Activated naive CD8-positive, alpha-beta T cell treated with anti-CD3 and anti-CD28 coated beads, Interleukin-2, amount 10 ng/mL, durations not matched to agents 7 days and 5 days (primary cell): ENCODE measurements at places on chromosomes 1 and 21. TPM values are rescaled to one million over a fixed set of nuclear protein-coding genes. Genes with fewer than 3 reads are reported as not detected.

DNA sequence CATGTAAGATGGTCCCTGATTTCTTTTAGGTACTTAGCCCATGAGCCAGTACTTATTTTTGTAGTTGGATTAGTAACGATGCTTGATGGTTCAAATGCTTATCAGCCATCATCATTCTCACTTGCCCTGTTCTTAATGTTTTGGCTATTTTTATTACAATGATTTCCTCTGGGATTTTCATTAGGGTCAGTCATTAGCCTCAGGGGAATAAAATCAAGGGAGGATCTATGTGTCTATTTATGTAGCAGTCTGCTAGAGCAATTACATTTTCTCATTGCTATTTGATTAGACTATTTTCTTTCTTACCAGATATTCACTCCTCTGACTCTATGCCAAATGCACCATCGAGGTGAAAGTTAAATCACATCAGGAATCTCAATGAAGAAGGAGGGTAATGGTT lies 10.9 kb upstream of the CCT8 start:
- peaks cover 16% of the 10 kb centered on the region for H3K4me1 ChIP-seq
- peaks cover 6% of the 10 kb centered on the region for H3K36me3 ChIP-seq
- no peak overlapping the region for H3K27ac ChIP-seq
- no peak for DNase-seq

RHBG gene
- not detected for total RNA-seq

GRCh38 chr1:24151175-24151533 lies 8.2 kb upstream of the IL22RA1 start:
- H3K4me1 ChIP-seq: peaks cover 16% of the 10 kb centered on the region
- no peak for DNase-seq
- peak overlapping the region; percentile 56 for H3K4me3 ChIP-seq
- H3K27me3 ChIP-seq: peaks cover 37% of the 10 kb centered on the region
- H3K36me3 ChIP-seq: no peaks in the 10 kb centered on the region

DNA sequence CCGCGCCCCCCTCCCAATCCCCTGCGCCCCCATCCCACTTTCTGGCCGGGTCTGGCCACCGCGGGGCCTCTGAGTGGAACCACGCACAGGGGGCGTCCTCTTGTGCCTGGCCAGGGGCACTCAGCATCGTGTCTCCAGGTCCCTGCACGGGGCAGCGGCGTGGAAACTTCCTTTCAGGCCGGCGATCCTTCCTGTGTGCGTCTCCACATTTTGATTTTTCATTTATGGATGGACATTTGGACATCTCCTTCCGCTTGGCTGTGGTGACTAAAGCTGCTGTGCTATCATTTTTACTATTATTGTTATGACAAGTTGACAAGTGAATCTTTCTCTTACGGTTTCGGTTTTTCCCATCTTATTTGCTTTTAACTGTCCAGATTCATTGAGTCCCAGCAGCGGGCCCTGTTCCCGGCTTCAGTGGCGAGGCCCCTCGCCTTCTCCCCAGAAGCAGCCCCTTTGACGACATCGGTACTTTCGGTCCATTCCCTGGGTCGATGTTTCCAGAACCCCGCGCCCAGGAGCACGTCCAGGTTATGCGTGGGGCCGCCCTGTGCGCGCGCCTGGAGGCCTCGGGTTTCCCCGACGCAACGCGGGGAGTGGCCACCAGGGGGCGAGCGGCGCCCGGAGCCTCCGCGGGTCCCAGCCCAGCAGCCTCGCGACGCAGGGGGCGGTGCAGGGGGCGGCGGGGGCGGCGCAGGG lies 12.4 kb upstream of the SLC19A1 start:
- peak overlapping the region; percentile 87 for H3K4me3 ChIP-seq
- no peaks in the 10 kb centered on the region for H3K36me3 ChIP-seq
- H3K27me3 ChIP-seq: peaks cover 5% of the 10 kb centered on the region
- peak; percentile 99 for DNase-seq
- H3K4me1 ChIP-seq: peaks cover 24% of the 10 kb centered on the region
- peak overlapping the region; percentile 88 for H3K27ac ChIP-seq

DNA sequence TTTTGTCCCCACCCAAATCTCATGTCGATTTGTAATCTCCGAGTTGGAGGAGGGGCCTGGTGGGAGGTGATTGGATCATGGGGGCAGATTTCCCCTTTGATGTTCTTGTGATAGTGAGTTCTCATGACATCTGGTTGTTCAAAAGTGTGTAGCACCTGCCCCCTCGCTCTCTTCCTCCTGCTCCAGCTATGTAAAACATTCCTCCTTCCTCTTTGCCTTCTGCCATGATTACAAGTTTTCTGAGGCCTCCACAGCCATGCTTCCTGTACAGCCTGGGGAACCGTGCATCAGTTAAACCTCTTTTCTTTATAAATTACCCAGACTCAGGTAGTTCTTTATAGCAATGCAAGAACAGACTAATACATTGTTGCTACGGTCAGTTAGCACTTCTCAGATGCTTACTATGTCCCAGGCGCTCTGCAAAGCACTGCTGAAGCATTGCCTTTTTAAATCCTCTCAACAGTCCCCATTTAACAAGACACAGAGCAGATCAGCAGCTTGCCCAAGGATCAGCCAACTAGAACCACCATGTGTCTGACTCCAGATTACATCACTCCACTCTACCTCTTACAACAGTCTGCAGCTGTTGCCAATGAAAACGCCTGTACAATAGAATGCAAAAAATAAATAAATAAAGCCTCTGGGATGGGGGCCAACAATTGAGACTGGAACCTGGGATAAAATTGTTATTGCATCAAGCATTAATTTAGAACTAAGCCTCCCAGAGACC lies 52.4 kb upstream of the USP1 start:
- no peak overlapping the region for H3K4me3 ChIP-seq
- H3K4me1 ChIP-seq: no peaks in the 10 kb centered on the region
- H3K36me3 ChIP-seq: no peaks in the 10 kb centered on the region

NTNG1 gene
- total RNA-seq: not detected

- H3K27me3 ChIP-seq: no peaks in the 10 kb centered on the region
- H3K4me3 ChIP-seq: peak overlapping the region; percentile 62
- peaks cover 21% of the 10 kb centered on the region for H3K36me3 ChIP-seq
- peak overlapping the region; percentile 81 for H3K27ac ChIP-seq
- peaks cover 37% of the 10 kb centered on the region for H3K4me1 ChIP-seq
Measured at GRCh38 chr21:42525029-42525581, 11.5 kb downstream of the SLC37A1 start.

DNA sequence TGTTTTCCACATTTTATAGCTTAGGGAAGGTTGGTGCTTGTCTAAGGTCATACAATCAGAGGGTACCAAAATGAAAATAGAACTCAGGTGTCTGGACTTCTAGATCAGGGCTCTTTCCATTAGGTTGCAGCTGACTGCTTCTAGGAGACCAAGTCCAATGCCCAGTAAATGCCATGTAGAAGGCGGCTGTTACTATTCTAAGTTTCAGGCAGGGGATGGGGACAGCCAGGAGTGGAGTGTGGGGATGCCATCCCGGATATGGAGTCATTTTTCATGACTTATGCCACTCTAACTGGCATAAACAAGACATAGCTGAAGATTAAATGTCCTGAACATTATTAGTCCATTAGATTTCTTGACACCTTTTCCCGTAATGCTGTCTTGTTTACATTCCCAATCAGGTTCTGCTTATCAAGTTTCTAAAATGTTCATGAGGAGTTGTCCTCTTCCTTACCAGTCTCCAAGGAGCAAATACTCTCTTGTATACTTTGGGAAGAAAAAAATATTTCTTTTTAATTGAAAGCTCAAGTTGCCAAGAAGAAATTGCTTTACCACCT lies 31.5 kb downstream of the XCL1 start:
- peaks cover 12% of the 10 kb centered on the region for H3K4me1 ChIP-seq
- DNase-seq: no peak
- no peaks in the 10 kb centered on the region for H3K36me3 ChIP-seq
- peaks cover 6% of the 10 kb centered on the region for H3K27me3 ChIP-seq

DNA sequence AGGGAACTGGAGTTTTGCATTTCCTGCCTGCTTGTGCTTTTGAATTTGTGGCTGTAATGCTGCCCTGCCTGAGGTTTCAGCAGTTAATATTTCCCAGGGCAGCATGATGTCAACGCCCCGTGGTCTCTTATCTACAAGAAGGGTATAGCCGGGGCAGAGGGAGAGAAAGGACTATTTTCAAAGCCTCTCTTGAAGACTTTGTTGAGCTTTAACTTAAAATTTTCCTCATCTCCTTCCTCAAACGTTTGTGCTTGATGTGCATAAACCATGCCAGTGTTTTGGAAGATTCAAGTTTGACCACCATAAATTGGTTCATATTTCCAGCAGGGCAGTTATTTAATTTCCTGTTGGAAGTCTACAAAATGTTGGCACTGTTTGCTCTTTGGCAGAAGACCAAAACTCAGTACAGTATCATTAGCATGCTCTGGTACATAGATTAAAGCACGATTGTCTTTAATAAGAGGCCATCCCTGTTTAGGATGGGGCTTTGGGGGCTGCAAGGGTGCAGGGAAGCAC lies 43.4 kb downstream of the ROR1 start:
- no peaks in the 10 kb centered on the region for H3K4me1 ChIP-seq
- H3K36me3 ChIP-seq: no peaks in the 10 kb centered on the region
- peaks cover 18% of the 10 kb centered on the region for H3K27me3 ChIP-seq
- H3K4me3 ChIP-seq: no peak overlapping the region
- DNase-seq: no peak

- DNase-seq: no peak
- no peaks in the 10 kb centered on the region for H3K36me3 ChIP-seq
- H3K4me1 ChIP-seq: peaks cover 11% of the 10 kb centered on the region
- H3K4me3 ChIP-seq: no peak overlapping the region
Measured at GRCh38 chr1:24724345-24725208, 20.7 kb upstream of the CLIC4 start.

DNA sequence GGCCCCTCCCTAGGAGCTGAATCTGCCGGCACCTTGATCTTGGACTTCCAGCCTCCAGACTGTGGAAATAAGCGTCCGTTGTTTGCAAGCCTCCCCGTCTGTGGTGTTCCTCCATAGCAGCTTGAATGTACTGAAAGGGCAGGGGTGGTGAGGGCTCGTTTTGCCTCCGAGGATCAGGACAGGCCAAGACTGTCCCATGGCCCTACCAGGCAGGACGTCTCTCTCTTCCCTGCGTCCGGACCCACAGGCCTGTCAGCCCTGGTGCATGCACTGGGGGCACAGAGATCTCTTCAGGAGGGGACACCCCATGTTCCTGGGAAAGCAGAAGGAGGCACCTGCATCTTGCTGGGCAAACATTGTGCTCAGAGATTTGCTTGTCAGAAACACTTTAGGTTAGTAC lies 156.3 kb upstream of the C1orf174 start:
- no peaks in the 10 kb centered on the region for H3K27me3 ChIP-seq
- no peak overlapping the region for H3K4me3 ChIP-seq
- no peak for DNase-seq
- H3K36me3 ChIP-seq: no peaks in the 10 kb centered on the region
- H3K27ac ChIP-seq: no peak overlapping the region

WDR64 gene
- total RNA-seq: 0.99 TPM

ILDR2 gene
- total RNA-seq: 3.5 TPM

DNA sequence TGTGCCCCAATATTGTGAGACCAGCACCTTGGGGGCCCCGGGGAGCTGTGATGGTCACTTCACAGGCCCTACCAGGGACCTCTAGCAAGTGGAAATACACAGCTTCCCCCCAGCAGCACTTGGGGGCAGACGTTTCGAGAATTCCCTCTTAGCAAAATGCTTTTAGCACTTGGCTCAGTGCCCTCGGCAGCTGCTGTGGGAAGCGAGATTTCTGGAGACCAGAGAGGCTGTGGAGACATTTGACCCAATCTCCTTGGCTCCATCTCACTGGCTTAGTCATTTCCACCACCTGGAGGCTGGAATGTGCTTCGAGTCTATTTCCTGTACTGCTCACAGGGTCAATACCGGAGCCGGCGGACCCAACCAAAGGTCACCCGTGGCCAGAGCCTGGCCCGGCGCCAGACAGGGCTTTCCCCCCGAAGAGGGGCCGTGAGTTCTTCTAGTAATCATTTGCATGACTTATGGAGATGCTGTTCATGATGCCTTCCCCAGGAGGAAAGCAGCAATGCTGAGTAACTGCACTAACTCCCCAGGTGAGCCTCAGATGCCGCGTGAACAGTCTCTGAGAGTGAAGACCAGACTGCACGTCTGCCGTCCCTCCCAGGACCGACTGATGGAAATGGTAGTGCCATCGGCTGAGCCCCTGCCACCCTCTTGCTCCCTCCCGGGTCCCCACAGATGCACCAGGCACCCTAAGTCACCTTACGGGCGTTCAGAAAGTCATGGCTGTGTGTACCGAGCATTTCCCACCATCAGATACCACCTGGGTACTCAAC lies 4.4 kb upstream of the C2CD2 start:
- no peaks in the 10 kb centered on the region for H3K36me3 ChIP-seq
- no peak overlapping the region for H3K4me3 ChIP-seq
- H3K27me3 ChIP-seq: peaks cover 15% of the 10 kb centered on the region
- no peak for DNase-seq
- no peak overlapping the region for H3K27ac ChIP-seq
- H3K4me1 ChIP-seq: peaks cover 24% of the 10 kb centered on the region

- H3K4me1 ChIP-seq: peaks cover 5% of the 10 kb centered on the region
- H3K4me3 ChIP-seq: no peak overlapping the region
- peaks cover 12% of the 10 kb centered on the region for H3K36me3 ChIP-seq
- no peaks in the 10 kb centered on the region for H3K27me3 ChIP-seq
- no peak for DNase-seq
- no peak overlapping the region for H3K27ac ChIP-seq
Measured at GRCh38 chr1:192986110-192986747, 72.9 kb downstream of the UCHL5 start.

- H3K27me3 ChIP-seq: no peaks in the 10 kb centered on the region
- H3K4me1 ChIP-seq: peaks cover 12% of the 10 kb centered on the region
- no peak overlapping the region for H3K4me3 ChIP-seq
- no peaks in the 10 kb centered on the region for H3K36me3 ChIP-seq
Measured at GRCh38 chr1:76027341-76027740, 47.2 kb upstream of the ST6GALNAC3 start.

TNFSF4 gene
- total RNA-seq: 4.0 TPM

DNA sequence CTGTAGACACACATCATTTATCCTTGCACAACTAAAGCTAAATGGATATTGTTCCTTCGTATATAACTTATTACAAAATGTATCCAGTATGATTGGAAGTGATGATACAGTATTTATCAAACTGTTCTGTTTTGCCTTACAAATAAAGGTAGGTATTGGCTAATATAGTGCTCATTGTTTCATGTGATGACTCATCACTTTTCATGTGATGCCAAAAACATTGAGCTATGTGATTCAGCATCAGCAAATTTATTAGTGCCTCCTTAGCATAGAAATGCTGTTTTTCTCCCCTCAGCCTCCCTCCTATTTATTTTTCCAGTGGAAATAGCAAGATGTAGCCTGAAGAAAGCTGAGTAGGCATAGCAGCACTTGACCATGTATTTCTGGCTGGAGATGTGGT lies 228.6 kb upstream of the LYPLAL1 start:
- no peak for DNase-seq
- H3K27ac ChIP-seq: no peak overlapping the region
- H3K36me3 ChIP-seq: no peaks in the 10 kb centered on the region
- H3K27me3 ChIP-seq: no peaks in the 10 kb centered on the region
- no peaks in the 10 kb centered on the region for H3K4me1 ChIP-seq

GRCh38 chr1:239858057-239858456 lies 233.6 kb upstream of the FMN2 start:
- DNase-seq: no peak
- no peaks in the 10 kb centered on the region for H3K27me3 ChIP-seq
- H3K4me3 ChIP-seq: no peak overlapping the region
- H3K27ac ChIP-seq: no peak overlapping the region
- no peaks in the 10 kb centered on the region for H3K4me1 ChIP-seq
